ENCODE measurements at places on chromosomes 7 and 10.
A peak's percentile ranks its signal among the peaks of the same experiment; 100 is the strongest.

- peak; percentile 71 for DNase-seq
These were observed 1.8 kb upstream of the OPN4 start for GRCh38 chr10:86652361-86653202.

GRCh38 chr10:122021379-122021778, 32.4 kb downstream of the TACC2 start:
- peak; percentile 79 for DNase-seq

- no peak for DNase-seq
These were observed 53.3 kb downstream of the AKAP9 start for GRCh38 chr7:91993976-91994375.

DNA sequence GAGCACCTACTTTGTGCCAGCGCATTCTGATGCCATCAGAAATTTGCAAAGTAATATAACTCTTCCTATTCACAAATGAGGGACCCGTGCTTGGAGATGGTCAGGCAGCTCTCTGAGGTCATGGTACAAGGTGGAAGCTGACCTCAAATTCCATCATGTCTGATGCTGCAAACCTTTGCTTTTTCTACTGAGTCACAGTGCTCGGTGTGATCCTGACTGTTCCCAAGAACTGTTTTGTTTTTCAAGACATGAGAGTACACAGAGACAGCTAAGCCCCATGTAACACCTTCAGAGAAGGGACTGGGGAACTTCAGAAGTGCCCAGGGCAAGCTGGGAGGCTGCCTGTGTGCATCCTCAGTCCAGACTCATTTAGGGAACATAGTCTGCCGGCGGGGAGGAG, 111.3 kb downstream of the FRMD4A start:
- DNase-seq, result no peak

DNA sequence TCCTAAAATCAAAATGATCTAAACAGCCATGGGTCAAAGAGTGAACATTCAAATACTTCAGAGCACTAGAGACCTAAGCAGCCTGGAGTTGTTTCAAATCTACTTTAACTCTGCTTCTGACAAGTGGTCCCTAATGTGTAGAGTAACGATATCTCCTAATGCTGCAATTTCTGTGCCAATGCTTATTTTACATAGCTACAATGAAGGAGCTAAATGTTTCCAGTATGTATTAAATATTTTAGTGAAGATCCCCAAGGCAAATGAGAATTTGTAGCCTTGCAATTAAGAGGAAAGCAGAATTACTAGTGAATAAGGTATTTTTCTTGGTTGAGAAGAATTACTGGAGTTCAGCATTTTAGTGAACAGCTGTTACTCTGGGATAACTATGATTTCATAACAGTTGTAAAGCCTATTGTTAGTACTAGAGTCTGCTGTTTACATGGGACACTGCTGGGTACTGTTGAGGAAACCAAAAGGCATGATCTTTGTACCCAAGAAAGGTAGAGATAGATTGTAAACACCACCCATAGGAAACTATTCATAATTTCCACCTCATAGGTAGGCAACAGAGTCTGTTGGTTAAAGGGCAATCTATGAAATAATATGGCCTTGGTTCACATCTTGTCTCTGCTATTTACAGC, 271.9 kb downstream of the PLXDC2 start:
- DNase-seq, result no peak

GRCh38 chr7:19248681-19249080, 103.5 kb upstream of the FERD3L start:
- no peak for DNase-seq

DNA sequence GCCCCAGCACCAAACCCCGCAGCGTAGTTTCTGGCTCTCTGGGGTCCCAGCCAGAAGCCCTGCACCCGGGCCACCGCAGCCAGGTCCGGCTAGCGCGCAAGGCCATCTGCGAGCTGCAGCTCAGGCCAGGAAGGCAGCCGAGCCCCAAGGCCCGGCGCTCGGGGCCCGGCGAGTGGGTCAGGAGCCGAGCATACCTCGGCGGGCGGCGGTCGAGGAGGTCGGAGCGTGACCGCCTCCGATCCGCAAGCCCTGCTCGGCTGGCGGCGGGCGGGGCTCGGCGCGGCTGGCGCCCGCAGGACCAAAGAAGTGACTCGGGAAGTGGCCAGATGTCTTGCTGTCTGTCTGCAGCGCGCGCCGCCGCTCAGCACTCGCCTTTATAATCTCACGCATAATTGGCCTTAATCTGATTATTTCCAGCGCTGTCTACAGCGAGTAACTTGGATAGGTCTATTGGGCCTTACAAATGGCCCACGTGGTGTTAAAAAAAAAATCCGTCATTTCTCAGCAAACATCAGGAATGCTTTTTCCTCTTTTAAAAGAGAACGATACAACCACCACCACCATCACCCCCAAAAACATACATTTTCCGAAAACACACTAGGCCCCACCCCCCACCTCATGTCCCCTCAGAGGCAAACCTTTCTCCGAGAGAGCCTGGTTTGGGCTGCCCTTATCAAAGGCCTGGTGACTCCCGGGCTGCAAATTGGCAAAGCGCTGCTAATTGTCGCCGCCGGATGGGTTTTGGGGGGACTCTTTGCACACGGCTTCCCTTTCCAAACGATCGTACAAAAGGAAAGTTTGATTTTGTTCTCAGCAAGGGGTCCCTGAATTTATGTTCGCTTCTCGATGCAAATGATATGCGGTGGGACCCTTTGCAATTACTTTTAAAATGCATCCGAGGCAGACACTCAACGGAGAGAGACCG, at the start of gene DRGX:
DRGX (minus strand) TSS at position 349 of the 925 bp plus-strand sequence. CDS start 649 bp downstream, outside the sequence.
- DNase-seq, result no peak

DNA sequence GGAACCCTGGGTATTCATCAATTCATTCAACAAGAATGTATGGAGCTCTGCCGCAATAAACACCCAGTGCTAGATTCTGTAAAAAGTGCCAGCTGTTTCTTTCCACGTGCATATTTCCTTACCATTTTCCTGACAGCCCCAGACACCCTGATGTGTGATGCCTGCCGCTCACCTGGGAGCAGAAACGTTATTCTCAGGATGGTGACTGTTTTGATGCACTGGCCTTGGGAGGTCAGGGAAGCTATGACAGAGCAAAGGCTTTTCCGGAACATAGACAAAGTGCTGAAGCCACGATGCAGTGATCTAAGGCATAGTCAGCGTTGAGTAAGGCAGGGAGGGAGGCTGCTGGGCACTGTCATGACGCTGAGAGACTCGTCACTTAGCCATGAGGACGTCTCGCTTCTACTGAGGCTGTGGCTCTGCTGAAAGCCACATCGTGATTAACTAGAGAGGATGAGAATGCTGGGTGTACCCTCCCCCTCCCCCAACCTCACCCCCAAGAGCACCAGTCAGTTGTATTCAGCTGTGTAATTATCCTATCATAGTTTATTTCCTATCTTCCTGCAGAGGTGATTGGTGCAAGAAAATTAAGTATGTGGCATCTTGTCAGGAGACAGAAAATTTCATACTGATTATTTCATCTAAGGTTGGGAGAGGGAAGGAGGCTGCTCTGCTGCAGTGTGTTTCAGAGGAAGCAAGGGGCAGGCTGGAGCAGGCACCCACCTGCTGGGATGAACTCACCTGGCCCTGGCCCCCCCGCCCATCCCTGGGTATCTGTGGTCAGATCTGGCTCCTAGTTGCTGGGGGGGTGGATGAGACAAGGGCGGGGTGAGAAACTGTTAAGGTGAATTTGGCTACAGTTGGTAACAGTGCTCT, 48.8 kb upstream of the SMNDC1 start:
- DNase-seq, result no peak

GRCh38 chr10:74335501-74335900, 184.5 kb downstream of the ADK start:
- no peak for DNase-seq

GRCh38 chr7:140260352-140261104, 83.7 kb upstream of the KDM7A start:
- DNase-seq, result no peak

- no peak for DNase-seq
These were observed 373.1 kb downstream of the THSD7A start for GRCh38 chr7:11458736-11459483.

DNA sequence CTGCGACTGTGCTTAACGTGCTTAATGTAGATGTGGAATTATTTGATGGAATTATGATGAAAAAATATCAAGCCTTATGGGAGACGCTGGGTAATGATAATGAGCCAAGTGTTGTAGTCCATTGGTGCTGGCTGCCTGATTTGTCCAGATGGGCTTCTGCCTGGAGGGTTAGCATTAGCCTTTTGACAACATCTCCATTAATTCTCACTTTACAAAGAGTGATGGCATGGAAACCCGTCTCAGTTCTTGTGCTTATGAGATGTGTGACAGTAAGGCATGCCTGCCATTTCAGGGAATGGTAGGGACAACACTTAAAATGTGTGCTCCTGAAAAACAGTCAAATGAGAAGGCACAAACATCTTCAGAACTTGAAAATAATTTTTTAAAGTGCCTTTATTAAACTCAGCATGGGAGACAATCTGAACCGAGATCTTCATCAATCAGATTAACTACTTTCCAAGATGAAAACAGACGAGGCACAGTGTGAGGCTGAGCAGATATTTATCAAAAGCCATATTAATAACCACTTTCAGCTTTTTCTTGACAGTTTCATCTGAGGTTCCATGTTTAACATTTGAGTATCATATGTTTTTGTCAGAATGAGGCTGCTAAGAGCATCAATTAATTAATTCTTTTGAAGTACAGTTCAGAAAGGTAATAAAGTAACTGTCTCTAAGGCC, 473.1 kb downstream of the NXPH1 start:
- DNase-seq, result no peak

DNA sequence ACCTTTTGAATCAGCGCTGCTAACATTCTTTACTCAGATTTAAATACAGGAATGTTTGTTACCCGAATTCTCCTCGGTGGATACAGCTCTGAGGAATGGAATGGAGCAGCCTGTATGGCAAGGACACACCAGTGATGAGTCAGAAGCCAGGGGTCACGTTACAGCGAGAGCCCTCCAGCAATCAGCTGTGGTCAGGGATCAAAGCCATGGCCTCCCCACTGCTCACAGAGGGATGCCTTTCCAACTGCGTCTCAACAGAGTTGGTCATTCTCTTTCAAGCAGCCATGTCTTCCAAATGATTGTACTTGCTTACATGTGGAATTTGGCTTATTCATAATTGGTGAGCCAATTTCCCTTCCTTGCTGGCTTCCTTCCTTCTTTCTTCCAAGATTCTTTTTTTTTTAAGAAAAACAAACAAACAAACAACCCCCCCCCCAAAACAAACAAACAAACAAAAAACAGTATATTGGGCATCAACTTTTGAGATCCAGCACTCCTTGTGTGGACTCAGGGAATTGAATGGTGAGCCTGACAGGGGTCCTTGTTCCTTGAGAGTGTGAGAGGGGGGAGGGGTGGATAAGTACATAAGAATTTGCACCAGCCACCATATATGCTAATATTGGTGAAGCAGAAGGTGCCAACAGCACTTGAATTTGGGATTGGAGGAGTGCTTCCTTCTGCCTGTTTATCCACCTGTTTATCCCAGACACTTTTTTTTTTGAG, 100.2 kb downstream of the ATXN7L1 start:
- no peak for DNase-seq

GRCh38 chr10:103968441-103969391, 1.8 kb downstream of the SLK start:
- no peak for DNase-seq

DNA sequence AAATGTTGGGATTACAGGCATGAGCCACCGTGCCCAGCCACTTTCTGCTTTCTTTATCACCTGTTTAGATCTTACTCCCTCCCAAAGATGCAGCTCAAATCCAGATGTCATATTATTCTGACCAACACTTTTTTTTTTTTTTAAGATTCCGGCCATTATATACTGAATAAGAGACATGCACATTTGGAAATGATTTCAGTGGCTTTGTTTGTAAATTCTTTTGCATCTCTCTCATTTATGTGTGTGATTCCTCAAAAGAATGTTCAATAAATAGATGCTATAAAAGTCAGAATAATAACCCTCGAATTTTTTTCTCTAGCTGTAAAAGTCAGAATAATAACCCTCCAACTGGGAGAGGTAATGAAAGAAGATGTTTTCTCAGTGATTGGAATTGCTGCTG, 25.4 kb downstream of the HECW1 start:
- DNase-seq, result no peak
